Spinal cord (tissue), 10 donors: ENCODE measurements at places on chromosomes 13 and 19. TPM values are rescaled to one million over a fixed set of nuclear protein-coding genes. Genes with fewer than 3 reads are reported as not detected.

The KISS1R gene
- total RNA-seq: 2.1 TPM

The ZNF681 gene
- 5.5 TPM for total RNA-seq

The ATCAY gene
- total RNA-seq: 48.9 TPM

The ZNF98 gene
- 3.0 TPM for total RNA-seq

The IGFL2 gene
- 0.10 TPM for total RNA-seq

The ZNF471 gene
- 15.5 TPM for total RNA-seq

DNA sequence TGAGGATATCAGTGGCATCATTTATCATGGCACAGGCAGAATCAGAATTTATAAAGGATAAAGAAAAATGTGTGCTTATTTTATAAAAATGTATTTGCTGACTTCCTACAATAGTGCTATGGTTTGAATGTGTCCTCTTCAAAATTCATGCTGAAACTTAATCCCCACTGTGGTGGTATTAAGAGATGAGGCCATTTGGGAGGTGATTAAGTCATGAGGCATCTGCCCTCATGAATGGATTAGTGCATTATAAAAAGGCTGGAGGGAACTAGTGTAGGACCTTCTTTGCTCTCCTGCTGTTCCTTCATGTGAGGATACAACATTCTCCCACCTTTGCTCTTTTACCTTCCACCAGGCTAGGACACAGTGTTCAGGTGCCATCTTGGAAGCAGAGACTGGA lies 212.8 kb downstream of the RFC3 start:
- H3K4me1 ChIP-seq: no peaks in the 10 kb centered on the region
- no peak for DNase-seq
- H3K36me3 ChIP-seq: no peaks in the 10 kb centered on the region
- no peaks in the 10 kb centered on the region for H3K27me3 ChIP-seq

GRCh38 chr19:50300814-50301606 lies 28.2 kb downstream of the KCNC3 start:
- DNase-seq: no peak
- H3K4me1 ChIP-seq: no peaks in the 10 kb centered on the region
- peaks cover 18% of the 10 kb centered on the region for H3K36me3 ChIP-seq
- H3K27ac ChIP-seq: no peak overlapping the region
- H3K4me3 ChIP-seq: no peak overlapping the region

DNA sequence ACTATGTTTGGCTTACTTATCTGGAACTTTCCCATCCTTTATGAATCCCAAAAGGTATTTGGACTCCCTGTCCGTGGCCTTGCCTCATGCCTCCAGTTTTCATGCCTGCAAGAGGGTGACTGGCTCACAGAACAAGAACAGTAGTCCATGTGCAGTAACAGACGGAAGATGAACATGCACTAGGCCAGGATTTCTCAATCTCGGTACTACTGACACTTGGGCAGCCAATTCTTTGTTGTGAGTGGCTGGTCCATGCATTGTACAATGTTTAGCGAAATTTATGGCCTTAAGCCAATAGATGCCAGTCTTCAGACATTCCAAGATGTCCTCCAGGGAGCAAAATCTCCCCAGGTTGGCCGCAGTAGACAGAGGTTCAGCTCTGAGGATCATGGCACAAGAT lies 61.9 kb downstream of the DOCK9 start:
- no peaks in the 10 kb centered on the region for H3K27me3 ChIP-seq
- DNase-seq: no peak
- H3K4me3 ChIP-seq: no peak overlapping the region
- no peaks in the 10 kb centered on the region for H3K4me1 ChIP-seq
- H3K27ac ChIP-seq: no peak overlapping the region
- H3K36me3 ChIP-seq: no peaks in the 10 kb centered on the region

- no peak for DNase-seq
- no peaks in the 10 kb centered on the region for H3K27me3 ChIP-seq
Observed at GRCh38 chr19:47798904-47799266, 5.5 kb downstream of the TPRX1 start.

DNA sequence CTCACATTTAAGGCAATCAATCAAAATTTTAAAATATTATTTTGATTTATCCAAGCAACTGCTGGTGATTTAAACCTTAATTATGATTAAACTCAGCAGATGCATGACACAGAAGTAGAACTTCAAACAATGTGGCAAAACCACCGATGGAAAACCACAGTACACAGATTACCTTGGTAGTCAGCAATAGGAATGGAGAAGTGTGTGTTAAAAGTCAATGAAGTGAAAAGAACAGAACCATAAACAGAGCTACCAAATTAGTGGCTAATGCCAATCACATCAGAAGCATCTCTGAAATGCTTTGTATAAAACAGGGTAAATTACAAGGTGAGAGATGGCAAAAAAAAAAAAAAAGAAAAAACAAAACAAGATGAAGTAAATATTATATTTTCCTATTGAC lies 31.2 kb downstream of the KATNAL1 start:
- H3K36me3 ChIP-seq: peaks cover 2% of the 10 kb centered on the region
- no peaks in the 10 kb centered on the region for H3K27me3 ChIP-seq
- no peaks in the 10 kb centered on the region for H3K4me1 ChIP-seq
- no peak for DNase-seq

- H3K27ac ChIP-seq: peak overlapping the region; percentile 89
- DNase-seq: no peak
- H3K4me3 ChIP-seq: peak overlapping the region; percentile 66
- no peaks in the 10 kb centered on the region for H3K27me3 ChIP-seq
- H3K4me1 ChIP-seq: peaks cover 30% of the 10 kb centered on the region
Observed at GRCh38 chr19:40691421-40692211, 1.2 kb upstream of the NUMBL start.

- no peak for DNase-seq
- H3K27me3 ChIP-seq: no peaks in the 10 kb centered on the region
Observed at GRCh38 chr19:50564229-50565105, 3.8 kb downstream of the LRRC4B start.

DNA sequence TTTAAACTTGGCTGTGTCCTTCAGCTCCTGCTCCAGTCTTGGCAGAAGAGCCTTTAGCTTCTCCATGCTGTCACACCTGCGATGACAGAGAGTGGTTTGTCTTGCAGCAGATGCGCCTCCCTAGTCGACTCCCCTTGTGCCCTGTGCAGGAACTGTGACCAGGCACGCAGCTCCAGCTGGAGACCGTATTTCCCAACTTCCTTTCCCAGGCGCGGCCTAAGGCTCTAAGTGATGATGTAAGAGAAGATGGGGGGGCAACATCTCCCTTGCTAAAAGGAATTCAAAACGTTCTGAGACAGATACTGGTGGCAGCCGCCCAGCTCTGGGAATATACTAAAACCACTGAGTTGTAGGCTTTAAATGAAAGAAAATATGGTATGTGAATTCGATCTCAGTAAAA lies 16.3 kb downstream of the DCUN1D2 start:
- peaks cover 35% of the 10 kb centered on the region for H3K36me3 ChIP-seq
- no peak overlapping the region for H3K4me3 ChIP-seq
- no peaks in the 10 kb centered on the region for H3K27me3 ChIP-seq
- no peak overlapping the region for H3K27ac ChIP-seq
- no peak for DNase-seq
- H3K4me1 ChIP-seq: peaks cover 3% of the 10 kb centered on the region

DNA sequence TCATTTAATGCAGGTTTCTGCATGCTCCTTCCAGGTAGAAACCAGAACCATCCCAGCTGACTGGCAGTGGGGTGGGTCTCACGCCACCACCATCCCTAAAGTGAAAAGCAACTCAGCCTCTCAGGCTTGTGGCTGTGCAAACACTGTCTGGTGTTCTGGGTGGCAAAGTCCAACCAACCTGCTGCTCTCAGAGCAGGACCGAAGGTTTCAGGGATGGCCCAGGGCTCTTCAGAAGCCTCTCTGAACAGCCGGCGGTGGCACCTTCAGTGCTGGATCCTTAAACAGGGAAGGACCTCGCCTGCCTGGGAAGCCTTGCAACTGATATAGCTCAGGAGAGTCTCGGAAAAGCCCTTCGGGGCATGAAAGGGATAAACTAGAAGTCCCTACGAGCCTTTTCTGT lies 100.8 kb downstream of the COL4A1 start:
- H3K27ac ChIP-seq: no peak overlapping the region
- H3K36me3 ChIP-seq: peaks cover 7% of the 10 kb centered on the region

- no peaks in the 10 kb centered on the region for H3K36me3 ChIP-seq
- H3K27me3 ChIP-seq: no peaks in the 10 kb centered on the region
- H3K27ac ChIP-seq: no peak overlapping the region
- peaks cover 25% of the 10 kb centered on the region for H3K4me1 ChIP-seq
Observed at GRCh38 chr13:24212254-24212653, 51.7 kb downstream of the SPATA13 start.

- no peaks in the 10 kb centered on the region for H3K27me3 ChIP-seq
- no peak overlapping the region for H3K4me3 ChIP-seq
- no peaks in the 10 kb centered on the region for H3K4me1 ChIP-seq
- DNase-seq: no peak
- no peaks in the 10 kb centered on the region for H3K36me3 ChIP-seq
Observed at GRCh38 chr19:33358408-33358807, 15.1 kb upstream of the CEBPG start.

- no peak overlapping the region for H3K4me3 ChIP-seq
- no peak overlapping the region for H3K27ac ChIP-seq
- no peaks in the 10 kb centered on the region for H3K36me3 ChIP-seq
- no peak for DNase-seq
Observed at GRCh38 chr13:102452836-102453235, 51.0 kb upstream of the FGF14 start.

DNA sequence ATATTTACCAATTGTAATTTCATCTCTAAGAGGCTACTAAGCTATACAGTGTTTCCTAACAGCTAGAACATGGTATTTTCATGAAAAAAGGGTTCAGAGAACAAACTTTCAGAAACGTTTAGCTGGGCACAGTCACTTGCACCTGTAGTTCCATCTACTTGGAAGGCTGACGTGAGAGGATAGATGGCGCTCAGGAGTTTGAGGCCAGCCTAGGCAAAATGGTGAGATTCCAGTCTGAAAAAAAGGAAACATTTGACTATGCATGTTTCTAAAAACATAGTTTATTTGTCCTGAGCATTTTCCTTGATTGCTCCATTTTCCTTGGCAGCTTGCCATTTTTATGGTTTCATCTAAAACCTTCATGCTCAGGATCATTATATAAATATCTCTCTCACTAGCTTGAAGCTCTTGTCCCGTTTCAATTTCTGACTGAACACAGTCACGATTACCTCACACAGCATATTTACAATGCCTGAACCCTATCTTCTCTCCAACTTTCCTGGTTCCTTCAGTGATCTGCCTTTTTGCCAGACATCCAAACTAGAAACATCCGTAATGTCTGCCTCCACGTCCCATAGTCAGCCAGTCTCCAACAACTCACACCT lies 200.8 kb downstream of the RGCC start:
- no peak overlapping the region for H3K27ac ChIP-seq
- DNase-seq: no peak
- no peaks in the 10 kb centered on the region for H3K27me3 ChIP-seq
- H3K4me1 ChIP-seq: no peaks in the 10 kb centered on the region

DNA sequence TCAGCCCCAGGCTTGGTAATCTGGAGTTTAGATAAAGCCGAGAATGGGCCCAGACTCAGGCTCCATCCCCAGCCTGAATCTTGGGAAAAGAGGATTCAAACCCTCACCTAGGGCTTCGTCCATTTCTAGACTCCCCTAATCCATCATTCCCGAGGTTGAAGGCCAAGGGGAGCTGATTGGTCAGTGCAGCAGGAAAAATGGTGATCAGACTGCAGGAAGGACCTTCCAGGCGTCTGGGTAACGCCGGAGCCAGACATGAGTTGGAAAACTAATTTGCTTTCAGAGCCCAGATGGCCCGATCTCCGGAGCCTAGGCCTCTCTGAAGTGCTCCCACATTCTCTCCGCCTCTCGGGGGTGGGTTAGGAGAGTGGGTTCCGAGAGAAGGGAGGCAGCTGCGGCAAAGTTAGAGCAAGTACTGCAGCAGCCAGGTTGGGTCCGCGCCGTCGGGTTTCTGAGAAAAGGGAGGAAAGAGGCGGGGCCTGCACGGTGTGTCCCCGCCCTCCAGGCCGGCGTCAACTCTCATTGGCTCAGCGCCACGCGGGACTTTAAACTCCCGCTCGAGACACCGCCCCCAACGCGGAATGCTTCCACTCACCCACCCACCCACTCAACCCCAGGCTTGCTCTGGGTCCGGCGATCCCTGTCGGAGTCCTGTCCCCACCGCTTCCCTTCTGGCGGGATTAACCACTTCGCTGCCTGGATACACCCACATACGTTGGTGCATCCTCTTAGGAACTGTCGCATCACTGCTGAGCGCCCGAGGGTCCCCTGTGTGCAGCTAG lies 788 bp upstream of the RTBDN start:
- peaks cover 53% of the 10 kb centered on the region for H3K4me1 ChIP-seq
- H3K27ac ChIP-seq: no peak overlapping the region
- peaks cover 73% of the 10 kb centered on the region for H3K27me3 ChIP-seq

DNA sequence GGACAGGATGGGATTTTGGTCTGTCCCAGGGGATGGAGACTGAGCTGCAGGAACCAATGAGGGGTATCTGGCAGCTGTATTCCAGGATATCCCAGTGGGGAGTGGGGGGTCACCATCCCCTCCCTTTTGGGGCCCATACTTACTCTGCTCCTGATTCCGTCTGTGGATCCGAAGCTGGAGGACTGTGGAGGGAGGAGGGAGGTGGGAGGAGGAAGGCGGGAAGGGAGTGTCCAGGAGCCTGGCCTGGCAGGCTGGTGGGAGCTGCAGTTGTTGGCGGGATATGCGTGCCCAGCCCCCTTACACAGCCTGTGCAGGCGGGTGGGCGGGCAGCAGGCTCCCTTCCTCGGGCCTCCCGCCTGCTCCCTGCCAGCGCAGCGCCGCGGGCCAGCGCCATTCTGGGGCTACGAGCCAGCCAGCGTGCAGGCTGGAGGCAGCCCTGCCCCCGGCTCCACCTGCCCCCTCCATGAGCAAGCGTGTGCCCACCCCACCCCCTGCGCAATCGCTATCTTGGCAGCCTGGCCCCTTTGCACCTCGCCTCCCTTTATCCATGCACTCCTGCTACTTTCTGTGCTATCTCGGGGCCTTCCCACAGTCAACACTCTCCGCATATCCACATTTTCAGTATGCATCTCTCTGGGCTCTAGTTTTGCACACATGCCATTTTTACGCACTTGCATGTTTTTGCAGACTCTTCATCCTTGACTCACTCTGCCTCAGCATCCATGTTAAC lies 2.8 kb downstream of the MAMSTR start:
- peak overlapping the region; percentile 92 for H3K27ac ChIP-seq
- no peaks in the 10 kb centered on the region for H3K27me3 ChIP-seq
- DNase-seq: peak; percentile 81
- peak overlapping the region; percentile 36 for H3K4me3 ChIP-seq
- peaks cover 1% of the 10 kb centered on the region for H3K36me3 ChIP-seq

- H3K27ac ChIP-seq: no peak overlapping the region
- DNase-seq: no peak
Observed at GRCh38 chr13:28273919-28274318, 135.6 kb downstream of the PAN3 start.

- H3K36me3 ChIP-seq: no peaks in the 10 kb centered on the region
- no peaks in the 10 kb centered on the region for H3K4me1 ChIP-seq
- H3K4me3 ChIP-seq: no peak overlapping the region
- no peak for DNase-seq
Observed at GRCh38 chr13:85564598-85564997, 234.6 kb downstream of the SLITRK6 start.

DNA sequence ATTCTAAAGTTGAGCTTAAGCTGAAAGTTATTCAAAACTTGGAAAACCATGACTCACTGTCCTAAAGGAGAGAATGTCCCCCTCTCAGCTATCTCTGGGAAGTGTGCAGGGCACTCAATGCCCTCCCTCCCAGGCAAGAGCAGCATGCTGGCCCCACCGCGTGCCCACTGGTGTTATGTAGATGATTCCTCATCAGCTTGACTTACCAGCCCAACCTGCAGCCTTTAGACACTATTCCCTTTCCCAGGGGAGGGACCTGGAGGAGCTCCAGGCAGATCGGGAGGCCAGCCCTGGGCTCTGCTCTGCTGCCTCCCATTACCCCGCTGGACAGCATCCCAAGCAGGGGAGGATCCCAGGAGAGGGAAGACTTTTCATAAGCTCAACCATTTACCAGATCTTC lies 124.6 kb downstream of the FGF14 start:
- DNase-seq: no peak
- H3K27me3 ChIP-seq: no peaks in the 10 kb centered on the region
- H3K4me1 ChIP-seq: peaks cover 3% of the 10 kb centered on the region
- H3K4me3 ChIP-seq: no peak overlapping the region
- no peaks in the 10 kb centered on the region for H3K36me3 ChIP-seq
